ENCODE measurements at places on chromosomes 7 and 10. TPM values are rescaled to one million over a fixed set of nuclear protein-coding genes. Genes with fewer than 3 reads are reported as not detected.

SSC4D gene
- polyA plus RNA-seq, result 0.31 TPM

HYAL4 gene
- polyA plus RNA-seq, result not detected

DIP2C gene
- polyA plus RNA-seq, result 2.1 TPM

CLDN12 gene
- not detected for polyA plus RNA-seq

ANKRD22 gene
- not detected for polyA plus RNA-seq

PON1 gene
- polyA plus RNA-seq, result not detected

CLEC5A gene
- polyA plus RNA-seq, result not detected

CDNF gene
- polyA plus RNA-seq, result 0.94 TPM

GRCh38 chr10:98419469-98420261 is 4.7 kb upstream of the PYROXD2 start:
- H3K27ac ChIP-seq, result no peak overlapping the region
- H3K27me3 ChIP-seq, result no peaks in the 10 kb centered on the region
- peaks cover 9% of the 10 kb centered on the region for H3K4me1 ChIP-seq
- no peak overlapping the region for H3K4me3 ChIP-seq

GRCh38 chr10:79209831-79210230 is 137.4 kb upstream of the PPIF start:
- H3K4me1 ChIP-seq, result no peaks in the 10 kb centered on the region
- no peak for DNase-seq
- no peak overlapping the region for H3K4me3 ChIP-seq
- H3K27ac ChIP-seq, result no peak overlapping the region

DNA sequence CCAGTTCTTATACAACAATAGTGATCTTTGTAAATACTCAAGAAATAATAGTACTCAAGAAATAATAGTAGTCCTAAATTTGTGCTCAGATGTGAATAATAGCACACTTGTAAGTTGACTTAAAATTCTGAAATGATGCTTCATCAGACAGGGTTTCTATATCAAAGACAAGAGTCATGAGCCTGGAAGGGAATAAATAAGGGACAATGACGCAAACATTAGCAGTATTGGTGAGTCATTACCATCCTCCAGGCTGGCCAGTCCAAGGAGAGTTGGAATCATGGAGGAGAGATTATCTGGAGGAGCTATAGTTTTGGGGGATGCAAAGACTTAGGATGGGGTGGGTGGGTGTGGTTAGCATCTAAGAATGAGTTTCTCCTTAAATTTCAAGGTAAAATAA is 6.1 kb upstream of the SH3PXD2A start:
- no peaks in the 10 kb centered on the region for H3K4me1 ChIP-seq
- peaks cover 2% of the 10 kb centered on the region for H3K27me3 ChIP-seq
- H3K27ac ChIP-seq, result no peak overlapping the region
- no peaks in the 10 kb centered on the region for H3K36me3 ChIP-seq
- H3K4me3 ChIP-seq, result no peak overlapping the region
- no peak for DNase-seq

GRCh38 chr10:11113156-11113555 is 95.5 kb downstream of the CELF2 start:
- H3K27me3 ChIP-seq, result no peaks in the 10 kb centered on the region
- DNase-seq, result peak; percentile 66
- H3K36me3 ChIP-seq, result no peaks in the 10 kb centered on the region
- no peak overlapping the region for H3K27ac ChIP-seq
- H3K4me1 ChIP-seq, result peaks cover 13% of the 10 kb centered on the region

- H3K4me1 ChIP-seq, result no peaks in the 10 kb centered on the region
- H3K36me3 ChIP-seq, result no peaks in the 10 kb centered on the region
Observed at GRCh38 chr10:12397147-12397896, 48.0 kb downstream of the CAMK1D start.

GRCh38 chr10:3865565-3865964 is 80.6 kb upstream of the KLF6 start:
- peaks cover 37% of the 10 kb centered on the region for H3K4me1 ChIP-seq
- no peaks in the 10 kb centered on the region for H3K36me3 ChIP-seq
- H3K27ac ChIP-seq, result peak overlapping the region; percentile 8
- DNase-seq, result no peak
- H3K27me3 ChIP-seq, result no peaks in the 10 kb centered on the region

GRCh38 chr7:108127461-108127860 is 2.7 kb downstream of the LAMB4 start:
- DNase-seq, result no peak
- H3K27ac ChIP-seq, result no peak overlapping the region
- H3K4me1 ChIP-seq, result no peaks in the 10 kb centered on the region
- H3K4me3 ChIP-seq, result no peak overlapping the region
- H3K36me3 ChIP-seq, result no peaks in the 10 kb centered on the region

GRCh38 chr10:60434418-60435046 is 44.9 kb upstream of the ANK3 start:
- H3K27me3 ChIP-seq, result no peaks in the 10 kb centered on the region
- no peaks in the 10 kb centered on the region for H3K36me3 ChIP-seq
- no peak overlapping the region for H3K4me3 ChIP-seq
- no peaks in the 10 kb centered on the region for H3K4me1 ChIP-seq
- H3K27ac ChIP-seq, result no peak overlapping the region
- DNase-seq, result no peak

DNA sequence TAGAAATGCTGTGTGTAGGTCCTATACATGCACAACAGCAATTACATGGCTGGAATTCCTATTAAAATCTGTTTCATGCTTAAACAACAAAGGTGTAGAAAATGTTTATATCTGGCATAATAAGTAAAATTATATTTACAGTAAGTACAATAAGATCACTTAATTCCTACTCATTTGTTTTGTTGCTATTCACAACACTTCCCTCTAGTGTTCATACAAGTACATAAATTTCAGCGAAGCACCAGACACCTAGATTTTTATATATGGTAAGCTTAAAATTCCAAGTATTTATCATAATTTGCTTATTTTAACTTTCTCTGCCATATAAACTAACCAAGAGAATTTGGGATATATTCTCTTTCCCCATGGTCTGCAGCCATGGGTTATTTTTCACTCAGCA is 51.8 kb upstream of the ANK3 start:
- H3K4me1 ChIP-seq, result peaks cover under 1% of the 10 kb centered on the region
- H3K36me3 ChIP-seq, result no peaks in the 10 kb centered on the region
- no peak for DNase-seq
- no peak overlapping the region for H3K27ac ChIP-seq
- no peaks in the 10 kb centered on the region for H3K27me3 ChIP-seq

- no peak overlapping the region for H3K4me3 ChIP-seq
- DNase-seq, result no peak
- H3K27ac ChIP-seq, result no peak overlapping the region
- H3K36me3 ChIP-seq, result peaks cover 4% of the 10 kb centered on the region
- H3K27me3 ChIP-seq, result no peaks in the 10 kb centered on the region
Observed at GRCh38 chr7:2130096-2130375, 102.7 kb downstream of the MAD1L1 start.

DNA sequence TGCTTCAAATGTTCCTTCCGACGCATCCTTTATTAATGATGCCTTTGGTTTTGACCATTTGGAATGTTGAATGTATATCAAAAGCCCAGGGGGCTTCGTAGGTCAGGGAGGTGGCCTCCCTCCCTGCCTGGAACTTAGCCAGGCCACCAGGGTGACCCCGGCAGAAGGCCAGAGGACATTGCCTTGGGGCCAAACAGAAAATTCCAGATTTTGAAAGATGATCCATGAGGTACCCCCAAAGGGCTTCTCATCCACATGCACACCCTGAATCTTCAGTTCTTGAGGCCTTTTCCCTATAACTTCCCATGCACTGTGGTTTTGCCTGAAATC is 171.7 kb downstream of the ADAM12 start:
- no peak overlapping the region for H3K27ac ChIP-seq
- no peaks in the 10 kb centered on the region for H3K36me3 ChIP-seq
- no peaks in the 10 kb centered on the region for H3K4me1 ChIP-seq
- H3K4me3 ChIP-seq, result no peak overlapping the region
- no peaks in the 10 kb centered on the region for H3K27me3 ChIP-seq
- no peak for DNase-seq

DNA sequence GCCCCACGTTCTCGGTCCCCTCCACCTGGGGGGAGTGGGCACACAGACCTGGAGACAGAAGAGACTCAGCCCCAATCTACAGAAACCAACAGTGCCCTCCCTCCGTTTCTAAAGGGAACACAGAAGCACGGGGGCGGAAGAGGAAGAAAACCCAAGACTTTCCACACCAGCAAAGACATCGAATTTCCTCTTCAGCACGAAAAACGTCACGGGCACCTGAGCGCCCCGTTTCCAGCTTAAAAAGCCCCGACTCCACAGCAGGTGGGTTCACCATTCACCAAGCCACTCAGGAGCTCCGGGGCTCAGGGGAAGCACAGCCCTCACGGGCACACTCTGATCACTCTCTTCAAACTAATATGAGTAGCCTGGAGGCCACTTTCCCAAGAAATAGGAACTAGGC is 19.6 kb downstream of the NUDT1 start:
- DNase-seq, result no peak
- no peaks in the 10 kb centered on the region for H3K36me3 ChIP-seq
- no peaks in the 10 kb centered on the region for H3K27me3 ChIP-seq
- no peak overlapping the region for H3K27ac ChIP-seq
- H3K4me3 ChIP-seq, result no peak overlapping the region

GRCh38 chr10:11447586-11447985 is 163.9 kb downstream of the USP6NL start:
- DNase-seq, result no peak
- H3K4me1 ChIP-seq, result peaks cover 7% of the 10 kb centered on the region
- no peak overlapping the region for H3K4me3 ChIP-seq
- no peaks in the 10 kb centered on the region for H3K27me3 ChIP-seq
- H3K36me3 ChIP-seq, result no peaks in the 10 kb centered on the region
- no peak overlapping the region for H3K27ac ChIP-seq

- no peaks in the 10 kb centered on the region for H3K4me1 ChIP-seq
- H3K27me3 ChIP-seq, result no peaks in the 10 kb centered on the region
- no peaks in the 10 kb centered on the region for H3K36me3 ChIP-seq
- no peak for DNase-seq
Observed at GRCh38 chr7:38102507-38102906, 75.5 kb upstream of the STARD3NL start.

GRCh38 chr7:55539380-55539779 is 32.9 kb downstream of the VOPP1 start:
- H3K27me3 ChIP-seq, result no peaks in the 10 kb centered on the region
- H3K4me3 ChIP-seq, result no peak overlapping the region
- peaks cover 57% of the 10 kb centered on the region for H3K4me1 ChIP-seq
- no peak overlapping the region for H3K27ac ChIP-seq
- DNase-seq, result no peak

- no peak overlapping the region for H3K27ac ChIP-seq
- no peaks in the 10 kb centered on the region for H3K4me1 ChIP-seq
- no peak overlapping the region for H3K4me3 ChIP-seq
- H3K27me3 ChIP-seq, result no peaks in the 10 kb centered on the region
Observed at GRCh38 chr10:11454160-11454559, 157.3 kb downstream of the USP6NL start.

DNA sequence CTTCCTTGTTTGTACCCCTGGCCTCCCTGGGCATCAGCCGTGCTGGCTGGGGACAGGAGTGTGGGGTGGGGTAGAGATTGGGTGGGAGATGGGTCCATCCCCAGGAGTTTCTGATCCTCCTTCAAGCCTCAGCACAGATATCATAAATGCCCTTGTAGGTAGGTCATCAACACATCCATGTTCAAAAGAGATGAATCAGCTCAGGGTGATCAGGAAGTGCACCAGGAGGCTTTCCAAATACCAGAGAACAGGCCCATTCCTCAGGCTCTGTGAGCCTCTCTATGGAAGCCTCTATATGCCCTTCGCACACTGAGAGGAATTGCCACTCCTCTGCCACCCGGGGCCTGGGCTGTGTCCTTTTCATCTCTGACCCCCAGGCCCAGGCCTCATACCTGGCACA is 31.9 kb upstream of the ADCYAP1R1 start:
- H3K4me3 ChIP-seq, result no peak overlapping the region
- no peak for DNase-seq
- H3K27me3 ChIP-seq, result no peaks in the 10 kb centered on the region
- no peaks in the 10 kb centered on the region for H3K36me3 ChIP-seq

- DNase-seq, result no peak
- no peaks in the 10 kb centered on the region for H3K4me1 ChIP-seq
- H3K27me3 ChIP-seq, result no peaks in the 10 kb centered on the region
- no peaks in the 10 kb centered on the region for H3K36me3 ChIP-seq
- H3K27ac ChIP-seq, result no peak overlapping the region
Observed at GRCh38 chr7:84368122-84368521, 173.5 kb upstream of the SEMA3A start.

- no peak for DNase-seq
- peaks cover 43% of the 10 kb centered on the region for H3K4me1 ChIP-seq
- no peak within 1 kb of the TSS for H3K4me3 ChIP-seq
- H3K27ac ChIP-seq, result no peak within 1 kb of the TSS
- H3K27me3 ChIP-seq, result peaks cover 80% of the 10 kb centered on the region
- no peaks in the 10 kb centered on the region for H3K36me3 ChIP-seq
Observed at GRCh38 chr7:27165089-27165995, at the start of gene HOXA9. Gene HOXA9, minus strand, starts transcription at chr7:27165537. Its CDS starts 80 bp downstream, at chr7:27165457.

- H3K36me3 ChIP-seq, result no peaks in the 10 kb centered on the region
- peaks cover 33% of the 10 kb centered on the region for H3K4me1 ChIP-seq
- no peaks in the 10 kb centered on the region for H3K27me3 ChIP-seq
- DNase-seq, result peak; percentile 2
- H3K4me3 ChIP-seq, result no peak overlapping the region
Observed at GRCh38 chr10:101453791-101454718, 100.1 kb downstream of the BTRC start.

GRCh38 chr10:81036257-81036656 is 498.6 kb downstream of the SH2D4B start:
- H3K4me3 ChIP-seq, result no peak overlapping the region
- no peaks in the 10 kb centered on the region for H3K4me1 ChIP-seq
- H3K27me3 ChIP-seq, result no peaks in the 10 kb centered on the region
- H3K36me3 ChIP-seq, result no peaks in the 10 kb centered on the region
- no peak overlapping the region for H3K27ac ChIP-seq
- no peak for DNase-seq

GRCh38 chr10:78714225-78714624 is 354.5 kb upstream of the ZMIZ1 start:
- no peaks in the 10 kb centered on the region for H3K27me3 ChIP-seq
- no peak for DNase-seq
- H3K36me3 ChIP-seq, result no peaks in the 10 kb centered on the region
- no peak overlapping the region for H3K4me3 ChIP-seq
- no peaks in the 10 kb centered on the region for H3K4me1 ChIP-seq
- H3K27ac ChIP-seq, result no peak overlapping the region

DNA sequence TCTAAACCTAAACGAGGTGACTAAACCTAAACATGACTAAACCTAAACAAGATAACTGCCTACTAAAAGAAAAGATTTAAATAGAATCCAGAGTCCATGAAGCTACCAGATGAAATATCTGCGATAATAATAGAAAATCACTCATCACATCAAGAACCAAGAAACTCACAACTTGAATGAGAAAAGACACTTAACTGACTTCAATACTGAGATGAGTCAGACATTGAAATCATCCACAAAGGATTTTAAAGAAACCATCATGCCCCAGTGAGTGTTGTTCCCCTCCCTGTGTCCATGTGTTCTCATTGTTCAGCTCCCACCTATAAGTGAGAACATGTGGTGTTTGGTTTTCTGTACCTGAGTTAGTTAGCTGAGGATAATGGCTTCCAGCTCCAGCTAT is 416.0 kb downstream of the CALN1 start:
- no peak overlapping the region for H3K27ac ChIP-seq
- H3K27me3 ChIP-seq, result no peaks in the 10 kb centered on the region
- no peaks in the 10 kb centered on the region for H3K36me3 ChIP-seq
- no peak for DNase-seq

Data from CD4-positive, alpha-beta memory T cell (primary cell).